ENCODE measurements at places on chromosomes 12 and 14.

DNA sequence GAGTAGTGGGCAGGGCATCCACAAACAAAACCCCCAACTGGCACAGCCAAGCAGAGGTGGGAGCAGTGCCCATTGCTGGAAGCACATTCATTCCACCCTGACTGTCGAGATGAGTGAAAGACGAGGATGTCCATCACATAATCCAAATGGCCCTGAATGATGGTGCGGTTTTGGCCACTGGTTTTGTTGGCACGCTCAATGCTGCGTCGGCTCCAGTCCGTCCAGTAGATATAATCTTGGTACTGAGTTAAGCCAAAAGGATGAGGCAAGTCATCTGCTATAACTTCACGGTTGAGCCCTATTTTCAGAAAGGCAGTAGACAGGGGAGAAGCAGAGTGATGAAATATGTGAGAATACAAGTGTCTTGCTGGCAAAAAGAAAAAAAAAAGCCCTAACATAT is 88.1 kb downstream of the BCL2L14 start:
- DNase-seq: no peak

DNA sequence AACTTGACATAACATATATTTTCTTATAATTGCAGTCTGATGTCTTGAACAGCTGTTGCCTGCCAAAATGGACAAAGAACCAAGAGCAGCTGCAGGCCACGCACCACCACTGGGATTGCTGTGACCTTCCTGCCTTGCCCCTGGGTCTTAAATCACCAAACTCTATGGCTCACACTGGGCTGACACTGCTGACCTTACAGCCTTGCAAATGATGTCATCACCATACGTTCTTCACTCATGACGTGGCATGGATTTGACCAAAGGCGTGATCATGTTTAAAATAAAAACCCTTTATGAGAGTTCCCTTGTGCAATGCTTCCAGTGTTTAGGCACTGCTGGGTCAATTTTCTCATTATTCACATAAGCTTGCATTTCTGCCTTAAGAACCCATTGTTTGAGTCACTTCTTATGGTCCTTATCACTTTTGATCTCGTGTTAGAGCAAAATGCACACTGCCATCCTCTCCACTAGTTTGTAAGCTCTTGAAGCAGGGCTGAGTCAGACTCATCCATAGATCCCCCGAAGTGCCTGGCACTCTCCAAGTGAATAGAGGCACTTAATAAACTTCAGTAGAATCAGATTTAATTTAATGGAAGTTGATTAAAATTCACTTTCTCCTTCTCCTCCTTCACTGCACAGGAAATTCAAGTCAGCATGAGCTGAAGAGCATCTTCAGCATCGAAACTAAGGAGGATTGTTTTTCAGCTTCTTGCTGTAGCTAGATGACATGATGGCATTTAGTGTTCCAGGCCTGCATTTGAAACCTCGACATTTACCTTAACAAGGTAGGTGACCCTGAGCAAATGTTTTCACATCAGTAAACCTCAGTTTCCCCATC is 132.4 kb upstream of the PZP start:
- DNase-seq: no peak

- DNase-seq: no peak
These were observed 49.2 kb upstream of the SSTR1 start for GRCh38 chr14:38158468-38158867.

GRCh38 chr12:27237790-27238771 is 6.0 kb upstream of the STK38L start:
- no peak for DNase-seq

GRCh38 chr14:77478796-77479195 is 19.8 kb downstream of the ISM2 start:
- no peak for DNase-seq
